ENCODE measurements at places on chromosomes 5 and 9. TPM values are rescaled to one million over a fixed set of nuclear protein-coding genes. Genes with fewer than 3 reads are reported as not detected.

The SMC2 gene
- total RNA-seq = 18.4 TPM

The FKTN gene
- total RNA-seq = 33.7 TPM

The BASP1 gene
- total RNA-seq = 337 TPM

The ENTPD8 gene
- total RNA-seq = not detected

The SOHLH1 gene
- total RNA-seq = not detected

The TMEM167A gene
- 91.2 TPM for total RNA-seq

The FSD1L gene
- total RNA-seq = 112 TPM

The FGF1 gene
- 6.1 TPM for total RNA-seq

The GGTA1 gene
- total RNA-seq = 1.7 TPM

The ARID3C gene
- total RNA-seq = not detected

The OBP2A gene
- total RNA-seq = not detected

The PCDHB10 gene
- total RNA-seq = 14.5 TPM

The SHROOM1 gene
- 2.2 TPM for total RNA-seq

The PIK3R1 gene
- total RNA-seq = 114 TPM

The CTSV gene
- total RNA-seq = 0.74 TPM

The GHR gene
- 1.7 TPM for total RNA-seq

The DBH gene
- total RNA-seq = not detected

The CDKN2B gene
- 0.25 TPM for total RNA-seq

The NAIP gene
- 20.7 TPM for total RNA-seq

The ALDOB gene
- total RNA-seq = not detected

The NEUROG1 gene
- 0.49 TPM for total RNA-seq

The AIF1L gene
- 14.0 TPM for total RNA-seq

The ENTREP1 gene
- total RNA-seq = 3.2 TPM

The OGN gene
- 22.9 TPM for total RNA-seq

The TNC gene
- 92.0 TPM for total RNA-seq

The SPATA31E1 gene
- not detected for total RNA-seq

The NELFB gene
- total RNA-seq = 32.2 TPM

The SPINK5 gene
- total RNA-seq = 0.25 TPM

The SPINK7 gene
- not detected for total RNA-seq

The GLDC gene
- 14.8 TPM for total RNA-seq

The TUSC1 gene
- total RNA-seq = 10.1 TPM

The SPINK4 gene
- total RNA-seq = not detected

The TMEM232 gene
- total RNA-seq = 11.8 TPM

The KCNV2 gene
- total RNA-seq = not detected

The SLC45A2 gene
- 0.49 TPM for total RNA-seq

The CRB2 gene
- total RNA-seq = 5.4 TPM

The DMRTA1 gene
- 0.25 TPM for total RNA-seq

The CCL21 gene
- total RNA-seq = not detected

The PCDHGC4 gene
- 87.3 TPM for total RNA-seq

The CARD9 gene
- total RNA-seq = under 0.01 TPM

The IL5 gene
- not detected for total RNA-seq
